ENCODE measurements at places on chromosomes 16 and 17. TPM values are rescaled to one million over a fixed set of nuclear protein-coding genes. Genes with fewer than 3 reads are reported as not detected.

Gene MT1M
- polyA plus RNA-seq: not detected

Gene C17orf78
- polyA plus RNA-seq: not detected

Gene PARD6A
- 12.0 TPM for polyA plus RNA-seq

Gene SRCIN1
- not detected for polyA plus RNA-seq

Gene PRSS27
- polyA plus RNA-seq: not detected

Gene CLEC3A
- polyA plus RNA-seq: not detected

Gene PHOSPHO1
- polyA plus RNA-seq: not detected

Gene EFCAB13
- polyA plus RNA-seq: 33.7 TPM

Gene AGRP
- not detected for polyA plus RNA-seq

Gene SLC12A3
- polyA plus RNA-seq: 0.57 TPM

Gene SEZ6L2
- not detected for polyA plus RNA-seq

Gene PRSS53
- polyA plus RNA-seq: 0.19 TPM

Gene KCNAB3
- polyA plus RNA-seq: not detected

Gene SGCA
- polyA plus RNA-seq: 5.2 TPM

Gene TERB1
- polyA plus RNA-seq: not detected

Gene DHX58
- polyA plus RNA-seq: 12.1 TPM

Gene TAT
- 0.12 TPM for polyA plus RNA-seq

Gene GGA3
- 16.7 TPM for polyA plus RNA-seq

Gene SLFN12L
- polyA plus RNA-seq: 0.19 TPM

Gene ARHGDIG
- polyA plus RNA-seq: not detected

Gene ZNF469
- polyA plus RNA-seq: 0.08 TPM

Gene ODF4
- polyA plus RNA-seq: not detected

Gene HOXB4
- polyA plus RNA-seq: not detected

Gene CBX1
- 12.9 TPM for polyA plus RNA-seq

Gene GNG13
- polyA plus RNA-seq: not detected

Gene AIPL1
- polyA plus RNA-seq: not detected

Gene SYNGR3
- not detected for polyA plus RNA-seq

Gene KRTAP4-4
- polyA plus RNA-seq: not detected

Gene CCNF
- polyA plus RNA-seq: 5.0 TPM

Gene ZNF624
- 7.3 TPM for polyA plus RNA-seq

Gene CX3CL1
- not detected for polyA plus RNA-seq

Gene CLCN7
- 60.4 TPM for polyA plus RNA-seq

Gene SULT1A4
- polyA plus RNA-seq: 2.1 TPM

Gene KRTAP9-4
- polyA plus RNA-seq: not detected

Gene HEXIM1
- 4.3 TPM for polyA plus RNA-seq

Gene CCL18
- polyA plus RNA-seq: not detected

Gene KRT39
- polyA plus RNA-seq: not detected

Gene WDR81
- 11.2 TPM for polyA plus RNA-seq
